Naive thymus-derived CD4-positive, alpha-beta T cell (primary cell): ENCODE measurements at places on chromosomes 11 and 22.

GRCh38 chr22:19463491-19464469 lies 15.2 kb downstream of the UFD1 start:
- no peak for DNase-seq

DNA sequence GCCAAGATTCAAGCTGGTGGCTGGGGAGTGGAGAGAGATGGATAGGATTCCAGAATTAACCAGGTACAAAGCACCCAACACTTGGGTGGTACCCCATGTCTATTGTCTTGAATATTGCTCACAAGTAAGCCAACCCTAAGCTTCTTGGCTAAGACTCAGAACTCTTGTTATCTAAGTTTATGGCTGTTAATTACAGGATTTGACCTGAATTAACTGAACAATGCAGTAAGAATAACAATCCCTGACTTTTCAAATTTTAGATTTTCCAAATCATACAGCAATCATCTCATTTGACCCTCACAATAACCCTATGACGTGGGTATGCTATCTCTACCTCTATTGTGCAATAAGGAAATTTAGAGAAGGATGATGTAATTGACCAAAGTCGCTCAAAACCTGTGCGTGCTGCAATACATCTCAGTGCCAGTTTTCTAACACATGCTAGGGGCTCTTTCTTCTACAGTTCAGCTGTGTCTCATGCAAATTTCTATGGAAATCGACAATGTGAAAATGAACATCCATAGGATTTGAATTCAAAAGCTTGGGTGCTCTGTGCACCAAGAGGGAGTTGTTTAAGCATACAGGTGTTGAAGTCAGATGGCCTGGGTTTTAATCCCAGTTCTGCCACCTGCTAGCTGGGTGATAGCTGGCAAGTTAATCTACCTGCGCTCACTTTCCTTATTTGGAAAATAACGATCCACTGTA lies 40.1 kb upstream of the APLNR start:
- DNase-seq = no peak

- no peak for DNase-seq
Observed at GRCh38 chr11:1163911-1164735, 6.4 kb downstream of the MUC5AC start.

DNA sequence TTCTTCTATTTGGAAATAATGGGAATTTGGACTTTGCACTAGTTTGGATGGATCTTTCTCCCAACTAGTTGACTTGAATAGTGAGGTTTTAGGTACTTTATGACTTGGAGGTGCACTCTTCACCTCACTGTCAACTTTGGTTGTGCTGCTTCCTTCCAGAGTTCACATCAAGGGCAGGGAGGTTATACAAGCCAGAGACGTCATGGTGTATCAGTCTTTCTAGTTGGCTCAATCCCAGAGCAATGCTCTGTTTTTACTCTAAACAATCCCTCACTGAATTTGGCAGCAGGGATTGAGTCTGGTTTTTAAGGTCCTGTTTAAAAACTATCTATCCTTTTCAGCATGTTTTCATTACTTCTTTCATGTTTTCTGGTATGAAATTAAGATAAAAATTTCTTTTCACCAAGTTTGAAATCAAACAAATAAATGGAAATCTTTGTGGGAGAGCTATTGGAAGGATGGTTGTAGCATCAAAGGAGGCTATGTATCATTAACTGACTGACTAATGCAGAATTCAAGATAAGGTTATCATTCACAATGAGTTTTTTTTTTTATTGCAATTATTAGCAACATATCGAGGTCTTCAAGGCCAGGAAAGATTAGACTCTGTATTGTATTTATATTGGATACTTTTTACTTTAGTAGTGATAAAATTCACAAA lies 28.0 kb upstream of the ZBED5 start:
- no peak for DNase-seq

DNA sequence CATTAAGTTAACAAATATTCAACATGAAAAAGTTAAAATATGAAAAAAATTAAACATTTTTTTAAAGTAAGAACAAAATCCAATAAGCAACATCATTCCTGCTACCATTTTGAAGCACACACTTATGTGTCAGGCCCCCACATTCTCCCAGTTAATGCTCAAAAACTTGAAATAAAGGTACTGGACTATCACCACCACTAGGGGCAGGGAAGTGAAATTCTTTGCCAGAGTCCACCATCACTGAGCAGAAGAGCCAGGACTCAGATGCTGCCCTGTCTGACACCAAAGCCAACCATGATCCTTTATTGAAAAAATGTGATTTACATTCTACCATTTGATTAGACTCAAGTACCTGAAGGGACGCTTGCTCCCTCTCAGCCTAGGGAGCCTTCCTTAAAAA lies 39.1 kb downstream of the PITPNB start:
- DNase-seq = no peak

DNA sequence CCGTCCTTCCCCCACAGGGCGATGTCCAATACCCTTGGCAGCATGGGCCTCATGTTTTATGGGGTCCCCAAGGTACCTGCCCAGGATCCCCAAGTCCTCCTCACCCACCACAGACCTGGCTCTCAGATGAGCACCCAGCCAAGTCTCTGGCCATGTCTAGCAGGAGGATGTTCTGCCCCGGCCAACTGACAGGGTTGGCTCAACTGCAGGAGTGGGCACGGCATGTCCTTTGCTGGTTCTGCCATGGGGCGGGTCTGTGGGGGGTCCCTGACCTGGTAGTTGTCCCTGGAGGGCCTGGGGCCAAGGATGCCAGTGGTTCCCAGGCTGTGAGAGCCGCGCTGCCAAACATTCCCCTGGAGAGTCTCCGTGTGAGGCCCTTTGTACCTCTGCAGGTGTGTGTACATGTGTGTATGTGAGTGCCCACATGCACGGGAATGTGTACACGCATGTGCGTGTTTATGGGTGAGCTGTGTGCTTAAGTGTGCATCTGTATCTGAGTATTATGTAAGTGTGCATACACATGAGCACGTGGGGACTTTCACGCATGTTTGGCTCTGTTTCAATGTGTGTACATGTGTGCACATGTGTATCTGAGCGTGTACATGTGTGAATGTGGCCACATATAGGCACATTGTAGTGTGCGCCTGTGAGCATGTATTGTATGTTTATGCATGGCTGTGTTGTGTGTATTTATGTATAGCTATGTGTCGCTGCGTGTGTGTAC lies 85.5 kb downstream of the KCNQ1 start:
- no peak for DNase-seq

DNA sequence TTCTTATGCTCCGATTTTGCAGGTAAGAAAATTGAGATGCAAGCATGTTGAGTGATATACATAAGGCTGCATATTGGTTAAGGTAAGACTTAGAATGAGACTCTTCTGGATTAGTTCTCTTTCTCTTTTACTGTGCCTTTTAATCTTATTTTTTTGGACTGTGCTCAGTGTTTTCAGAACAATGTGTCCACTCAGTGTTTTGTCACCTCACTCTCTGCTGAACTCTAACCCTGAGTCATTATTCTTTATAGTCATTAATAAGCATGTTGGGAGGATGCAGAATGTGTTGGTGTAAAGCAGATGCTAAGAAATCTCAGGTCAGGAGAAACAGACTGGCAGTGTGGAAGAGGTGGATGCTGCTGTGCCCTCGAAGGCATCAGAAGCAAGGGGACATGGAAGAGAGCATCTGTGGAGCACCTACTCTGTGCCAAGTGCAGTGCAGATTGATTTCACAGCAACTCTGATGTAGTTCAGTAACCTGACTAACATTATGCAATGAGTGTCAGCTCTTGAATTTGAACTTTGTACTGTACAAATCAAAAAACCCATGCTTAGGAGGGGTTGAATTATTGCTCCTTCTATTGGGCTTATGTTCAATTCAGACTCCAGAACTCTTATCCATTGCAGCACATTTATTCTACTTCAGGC lies 80.7 kb upstream of the LARGE1 start:
- no peak for DNase-seq

DNA sequence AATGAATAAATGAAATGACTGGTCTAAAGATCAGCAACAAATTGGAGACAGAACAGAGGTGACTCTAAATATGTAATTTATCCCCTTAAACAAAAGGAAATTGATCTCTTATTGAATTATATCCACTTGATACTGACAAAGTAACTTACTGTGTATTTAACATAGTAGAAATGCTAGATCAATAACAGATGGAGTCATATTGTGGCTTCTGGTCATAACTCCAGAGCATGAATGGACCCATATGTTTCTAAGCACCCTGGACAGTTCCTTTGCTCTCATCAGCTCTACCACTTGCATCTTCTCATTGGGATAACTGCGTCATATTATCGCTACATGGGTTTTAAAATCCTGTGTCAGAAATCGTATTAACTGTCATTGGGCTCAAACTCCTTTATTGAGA lies 222.3 kb downstream of the ETS1 start:
- peak; percentile 44 for DNase-seq

DNA sequence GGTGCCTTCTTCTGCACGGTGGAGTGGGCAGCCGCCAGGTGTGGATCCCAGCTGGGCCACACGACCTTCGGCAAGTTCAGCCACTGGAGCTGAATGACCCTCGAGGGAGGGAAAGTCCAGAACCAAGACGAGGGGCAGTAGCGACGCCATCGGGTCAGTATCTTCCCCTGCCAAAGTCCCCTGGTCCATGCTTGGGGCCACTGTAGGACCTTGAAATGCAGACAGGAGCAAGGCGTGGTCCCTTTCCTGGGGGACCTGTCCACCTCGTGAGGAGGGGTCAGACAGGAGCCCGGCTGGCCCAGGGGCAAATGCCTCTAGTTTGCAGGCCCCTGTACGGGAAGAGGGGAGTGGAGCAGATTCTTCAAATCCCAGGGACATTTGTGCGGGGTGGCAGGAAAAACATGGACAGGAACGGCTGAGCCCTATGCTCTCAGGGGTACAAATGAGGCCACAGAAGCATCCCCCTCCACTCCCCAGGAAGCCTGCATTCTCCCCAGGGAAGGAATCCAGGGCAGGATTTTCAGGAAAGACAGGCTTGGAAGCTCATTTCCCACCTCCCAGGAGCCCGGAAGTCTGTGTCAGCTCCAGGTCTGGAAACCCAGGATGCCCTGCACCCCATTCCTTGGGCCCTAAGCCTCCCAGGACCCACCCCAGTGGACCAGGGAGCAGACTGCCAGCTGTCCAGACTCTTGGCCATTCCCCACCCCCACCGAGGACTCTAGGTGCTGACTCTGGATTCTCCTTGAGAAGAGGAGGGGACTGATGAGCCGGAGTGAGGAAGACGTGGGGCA lies 6.6 kb downstream of the SHANK2 start:
- DNase-seq = no peak

DNA sequence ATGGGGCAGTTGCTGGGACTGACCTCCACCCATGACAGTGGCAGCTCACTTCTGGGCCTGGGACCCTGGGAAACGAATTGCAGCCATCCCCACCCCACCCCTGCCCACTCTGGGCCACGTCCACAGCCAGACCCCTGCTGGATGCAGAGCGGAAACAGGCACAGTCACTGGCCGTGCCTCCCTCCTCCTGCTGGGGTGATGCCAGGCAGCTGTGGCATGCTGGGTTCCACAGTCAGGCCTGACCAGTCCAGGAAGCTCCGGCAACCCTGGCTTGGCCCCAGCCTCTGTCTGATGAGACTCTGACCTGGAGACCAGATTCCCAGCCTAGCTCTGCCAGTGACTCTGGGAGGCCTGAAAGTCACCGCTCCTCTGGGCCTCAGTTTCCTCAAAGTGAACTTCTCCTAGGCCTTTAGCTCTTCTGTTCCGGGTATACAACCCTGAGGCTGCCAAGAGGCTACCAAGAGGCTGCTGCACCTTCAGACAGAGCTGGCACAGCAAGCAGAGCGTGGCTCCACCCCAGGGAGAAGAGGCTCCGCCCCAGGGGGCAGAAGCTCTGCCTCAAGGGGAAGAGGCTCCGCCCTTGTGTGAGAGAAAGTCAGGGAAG lies 8.9 kb downstream of the SULT4A1 start:
- DNase-seq = no peak

GRCh38 chr11:57476757-57477506 lies 16.6 kb downstream of the RTN4RL2 start:
- DNase-seq = no peak

DNA sequence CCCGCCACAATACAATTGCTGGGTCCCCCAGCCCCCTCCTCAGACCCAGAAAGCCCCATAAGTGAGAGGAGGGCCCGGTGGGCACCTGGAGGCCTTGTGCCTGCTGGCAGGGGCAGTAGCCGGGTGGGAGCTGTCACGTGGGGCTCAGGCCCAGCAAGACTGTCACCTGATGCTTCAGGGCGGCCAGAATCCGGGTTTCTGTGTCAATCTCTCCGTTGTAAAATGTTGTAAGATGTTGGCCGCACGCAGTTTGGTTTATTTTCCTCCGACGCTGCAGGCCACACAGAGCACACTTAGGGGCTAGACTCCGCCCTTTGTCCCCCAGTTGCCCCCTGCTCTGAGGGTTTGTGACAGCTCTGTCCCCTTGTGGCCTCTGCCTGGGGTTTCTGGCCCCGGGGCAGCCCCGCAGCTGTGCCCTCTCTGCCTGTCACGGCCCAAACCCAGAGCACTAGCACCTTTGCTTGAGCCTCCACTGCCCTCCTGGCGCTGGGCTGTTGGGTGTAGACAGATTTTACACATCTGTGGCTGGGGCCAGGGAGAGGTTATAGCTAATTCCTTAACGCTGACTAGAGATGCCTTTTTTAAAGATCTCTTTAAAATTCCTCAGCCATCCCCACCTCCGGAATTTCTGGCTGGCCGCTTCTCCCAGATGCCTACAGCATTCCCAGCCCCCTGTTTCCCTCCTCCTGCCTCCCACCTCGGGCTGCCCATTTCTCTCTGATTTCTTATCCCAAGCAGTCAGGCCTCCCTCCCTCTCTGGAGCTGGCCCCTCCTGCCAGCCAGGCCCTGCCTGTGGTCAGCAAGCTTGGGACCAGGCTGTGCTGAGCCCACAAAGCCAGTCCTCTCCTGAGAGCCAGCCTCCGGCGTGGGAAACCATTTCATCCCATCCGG lies 3.2 kb upstream of the PRR5 start:
- no peak for DNase-seq

DNA sequence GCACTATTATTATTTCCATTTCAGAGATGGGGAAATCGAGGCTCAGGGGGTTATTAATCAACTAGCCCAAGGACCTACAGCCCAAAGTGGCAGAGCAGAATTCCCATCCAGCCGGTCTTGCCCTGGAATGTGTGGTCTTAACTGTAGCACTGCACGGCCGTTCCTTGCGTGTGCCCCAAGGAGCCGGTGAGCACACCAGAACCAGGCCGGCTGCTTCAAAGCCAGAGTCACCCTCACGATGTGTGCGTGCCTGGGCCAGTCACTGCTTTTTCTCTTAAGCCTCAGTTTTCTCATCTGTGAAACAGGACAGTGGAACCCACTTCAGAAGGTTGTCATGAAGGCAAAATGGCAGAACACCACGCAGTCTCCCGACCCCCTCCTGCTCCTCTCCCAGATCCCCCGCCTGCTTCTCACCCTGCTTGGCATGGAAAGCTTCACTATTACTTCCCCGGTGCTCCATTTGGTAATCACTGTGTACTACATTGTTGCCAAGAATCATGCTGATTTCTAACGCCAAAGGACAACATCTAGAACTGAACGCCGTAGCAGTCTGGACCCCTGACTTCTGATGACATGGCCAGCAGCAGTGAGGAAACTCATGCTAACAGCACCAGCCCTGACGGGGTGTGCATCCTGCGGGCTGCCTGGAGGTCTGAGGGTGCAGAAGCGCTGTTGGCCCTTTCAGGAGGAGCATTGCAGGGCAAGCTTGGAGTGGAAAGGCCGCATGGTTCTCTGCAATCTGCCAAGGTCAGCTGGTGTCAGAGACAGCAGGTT lies 106.8 kb upstream of the B3GAT1 start:
- no peak for DNase-seq

- peak; percentile 73 for DNase-seq
Observed at GRCh38 chr11:117953024-117953671, 23.9 kb upstream of the TMPRSS13 start.
